Hematopoietic multipotent progenitor cell (in vitro differentiated cells): ENCODE measurements at places on chromosomes 2 and 18.
A peak's percentile ranks its signal among the peaks of the same experiment; 100 is the strongest.

- DNase-seq = no peak
Measured at GRCh38 chr2:46270384-46270783, 26.8 kb upstream of the EPAS1 start.

GRCh38 chr2:217410681-217410960 lies 550.8 kb upstream of the TNP1 start:
- no peak for DNase-seq

DNA sequence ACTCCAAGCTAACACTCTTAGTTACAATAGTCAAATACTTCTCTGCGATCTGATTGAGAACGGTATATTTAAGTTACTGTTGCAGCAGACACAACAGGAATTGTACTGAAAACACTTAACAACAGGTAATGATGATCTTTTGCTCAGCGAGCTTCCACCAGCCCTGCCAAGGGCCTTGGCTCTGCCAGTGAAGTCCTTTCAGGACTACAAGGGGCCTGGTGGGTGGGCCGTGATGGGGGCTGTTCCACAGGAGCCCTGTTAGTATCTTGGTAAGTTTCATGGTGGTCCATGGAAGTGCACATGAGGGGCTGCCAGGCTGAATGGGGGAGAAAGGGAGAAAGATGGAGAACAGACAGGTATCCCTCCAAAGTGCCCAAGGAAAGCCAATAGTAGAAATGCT lies 178.6 kb upstream of the DOK6 start:
- no peak for DNase-seq

- DNase-seq = no peak
Measured at GRCh38 chr18:11521853-11522252, 87.5 kb upstream of the SLC35G4 start.

- no peak for DNase-seq
Measured at GRCh38 chr2:71882949-71883472, 264.7 kb downstream of the CYP26B1 start.

- no peak for DNase-seq
Measured at GRCh38 chr2:42639340-42640077, 71.1 kb downstream of the MTA3 start.

GRCh38 chr2:167944825-167945659 lies 302.4 kb downstream of the STK39 start:
- no peak for DNase-seq

DNA sequence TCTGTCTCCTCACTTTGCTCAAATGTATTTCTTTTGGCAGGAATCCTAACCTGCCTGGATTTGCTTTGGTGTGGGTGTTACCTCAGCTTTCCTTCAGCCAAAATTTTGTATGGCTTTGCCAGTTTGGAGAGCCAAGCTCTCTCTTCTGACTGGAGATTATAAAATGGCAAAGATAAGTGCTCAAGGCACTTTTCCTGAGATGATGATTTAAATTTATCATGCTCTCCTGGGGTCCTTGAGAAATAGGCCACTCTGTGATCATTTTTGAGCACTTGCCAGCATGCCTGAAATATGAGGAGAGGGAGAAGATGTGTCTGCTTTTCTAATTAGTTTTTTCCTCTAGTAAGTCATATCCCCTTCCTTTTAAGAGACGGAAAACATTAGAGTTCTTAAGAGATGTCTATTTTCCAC lies 683.0 kb downstream of the SLC4A3 start:
- no peak for DNase-seq

DNA sequence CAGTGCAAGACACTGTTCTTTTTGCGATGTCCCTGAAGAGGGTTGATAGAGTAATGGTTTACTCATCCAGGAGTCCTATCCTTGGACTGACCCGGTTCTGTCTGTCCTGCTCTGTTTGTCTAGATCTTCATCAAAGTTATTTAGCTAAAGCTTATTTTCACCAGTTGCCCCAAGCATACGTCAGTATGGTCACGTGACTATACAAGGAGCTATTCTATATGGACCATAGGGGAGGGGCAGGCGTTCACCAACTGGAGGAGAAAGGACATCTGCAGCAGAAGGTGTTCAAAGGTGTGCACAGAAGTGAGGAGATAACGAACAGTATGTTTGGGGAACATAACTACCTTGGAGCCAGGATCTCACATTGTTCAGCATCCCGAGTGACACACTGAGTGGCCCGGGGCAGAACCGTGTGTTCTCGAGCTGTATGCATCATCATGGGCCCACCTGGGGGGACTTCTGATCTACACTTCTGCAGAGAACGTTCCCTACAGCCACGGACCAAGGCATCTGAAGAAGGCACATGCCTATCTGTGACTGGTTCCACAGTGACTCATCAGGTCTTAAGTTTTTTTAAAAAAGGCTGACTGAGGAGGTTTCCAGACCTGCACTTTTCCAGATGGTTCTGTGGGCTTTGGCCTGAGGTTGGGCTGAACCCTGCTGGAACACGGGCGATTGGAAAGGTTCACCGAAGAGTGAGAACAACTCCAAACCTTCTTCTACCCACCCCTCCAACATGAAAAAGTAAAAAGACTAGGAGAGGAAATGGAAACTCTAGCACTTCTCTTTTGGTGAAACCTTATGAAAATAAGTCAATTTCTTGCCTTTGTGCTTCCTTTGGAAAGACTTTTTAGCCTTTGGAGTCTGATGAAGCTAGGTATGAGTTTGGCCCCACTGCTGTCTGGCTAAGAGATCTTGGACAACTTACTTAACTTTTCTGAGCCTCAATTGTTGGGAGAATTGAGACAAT lies 68.6 kb upstream of the YWHAQ start:
- no peak for DNase-seq

DNA sequence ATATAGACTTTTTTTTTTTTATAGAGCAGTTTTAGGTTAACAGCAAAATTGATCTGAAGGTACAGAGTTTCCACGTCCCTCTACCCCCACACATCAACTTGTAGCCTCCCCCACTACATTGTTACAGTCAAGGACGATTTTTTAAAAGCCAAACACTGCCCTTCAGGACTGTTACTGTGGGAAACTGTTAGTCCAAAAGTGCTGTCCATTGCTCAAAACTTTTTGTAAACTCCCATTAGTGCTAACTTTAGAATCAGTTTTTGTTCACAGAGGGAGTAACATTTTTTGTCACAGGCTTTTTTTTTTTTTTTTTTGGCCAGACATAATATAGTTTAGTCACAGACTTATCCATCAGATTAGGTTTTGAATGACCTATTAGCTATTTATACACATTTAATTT lies 24.1 kb downstream of the ELP2 start:
- DNase-seq = no peak

- no peak for DNase-seq
Measured at GRCh38 chr2:38556006-38556801, 46.5 kb downstream of the HNRNPLL start.

DNA sequence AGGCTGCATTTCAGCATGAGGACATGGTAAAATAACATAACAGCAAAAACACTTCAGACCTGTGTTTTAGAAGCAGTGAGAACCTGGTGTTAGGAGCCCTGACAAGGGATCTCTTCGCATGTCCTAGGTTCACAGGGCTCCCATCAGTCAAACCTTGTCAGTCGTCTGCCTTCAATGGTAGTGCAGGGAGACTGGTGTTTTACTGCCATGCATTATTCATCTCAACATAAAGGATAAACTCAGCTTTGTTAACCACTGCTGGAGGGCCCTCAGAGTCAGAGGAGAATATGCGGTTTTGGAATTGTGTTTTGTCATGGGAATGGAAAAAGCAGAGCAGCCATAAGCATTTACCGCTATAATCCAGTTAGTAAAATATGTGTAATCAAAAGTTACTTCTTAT lies 275.9 kb upstream of the GCFC2 start:
- DNase-seq = no peak

DNA sequence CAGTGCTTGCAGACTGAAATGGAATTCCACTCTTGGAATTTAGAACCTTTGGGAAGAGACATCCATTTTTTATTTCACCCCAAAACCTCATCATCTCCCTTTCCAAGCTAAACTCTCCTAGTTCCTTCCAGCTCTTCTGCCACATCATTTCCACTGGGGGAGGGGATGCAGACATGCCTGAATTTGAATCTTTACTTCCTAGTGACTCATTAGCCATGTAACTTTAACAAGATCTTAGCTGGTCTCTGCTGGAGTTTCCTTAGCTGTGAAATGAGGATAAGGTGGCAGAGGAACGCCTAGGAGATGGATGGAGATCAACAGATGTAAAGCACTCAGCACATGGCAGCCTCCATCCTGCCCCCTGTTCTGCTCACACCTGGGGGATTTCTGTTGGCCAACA lies 266.8 kb downstream of the EN1 start:
- no peak for DNase-seq

GRCh38 chr2:204049635-204050034 lies 113.1 kb downstream of the ICOS start:
- no peak for DNase-seq

DNA sequence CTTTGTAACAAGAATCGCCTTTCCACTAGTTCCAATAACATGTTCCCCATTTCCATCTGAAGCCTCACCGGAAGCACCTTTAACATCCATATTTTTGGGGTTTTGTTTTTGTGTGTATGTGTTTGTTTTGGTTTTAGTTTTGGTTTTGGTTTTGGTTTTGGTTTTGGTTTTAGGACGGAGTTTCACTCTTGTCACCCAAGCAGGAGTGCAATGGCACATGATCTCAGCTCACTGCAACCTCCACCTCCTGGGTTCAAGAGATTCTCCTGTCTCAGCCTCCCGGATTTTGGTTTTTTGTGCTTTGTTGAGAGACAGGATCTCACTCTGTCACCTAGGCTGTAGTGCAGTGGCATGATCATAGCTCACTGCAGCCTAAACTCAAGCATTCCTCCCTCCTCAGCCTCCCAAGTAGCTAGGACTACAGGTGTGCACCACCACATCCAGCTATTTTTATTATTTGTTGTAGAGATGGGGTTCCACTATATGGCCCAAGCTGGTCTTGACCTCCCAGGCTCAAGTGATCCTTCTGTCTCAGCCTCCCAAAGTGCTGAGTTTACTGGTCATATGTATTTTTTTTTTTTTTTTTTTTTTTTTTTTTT lies 36.3 kb downstream of the TGOLN2 start:
- DNase-seq = peak; percentile 52

DNA sequence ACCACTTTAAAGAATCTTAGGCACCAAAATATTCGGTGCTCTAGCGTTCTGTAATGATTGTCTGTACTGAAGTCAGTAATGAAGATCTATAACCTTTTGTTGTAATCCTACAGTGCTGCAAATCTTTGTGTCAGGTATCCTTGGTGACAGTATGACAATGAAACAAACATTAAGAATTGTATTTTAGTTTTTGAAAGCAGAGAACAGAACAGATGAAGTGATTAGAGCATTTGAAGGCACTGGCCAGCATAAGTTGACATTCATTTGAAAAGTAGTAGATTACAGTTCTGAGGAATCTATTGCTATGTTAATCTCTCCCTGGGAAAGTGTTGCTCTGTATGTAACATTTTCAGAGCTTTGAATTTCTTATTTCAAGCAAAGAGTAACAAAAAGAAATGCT lies 451.2 kb downstream of the NUP35 start:
- no peak for DNase-seq

GRCh38 chr2:172287605-172288315 lies 139.6 kb upstream of the ITGA6 start:
- DNase-seq = no peak

DNA sequence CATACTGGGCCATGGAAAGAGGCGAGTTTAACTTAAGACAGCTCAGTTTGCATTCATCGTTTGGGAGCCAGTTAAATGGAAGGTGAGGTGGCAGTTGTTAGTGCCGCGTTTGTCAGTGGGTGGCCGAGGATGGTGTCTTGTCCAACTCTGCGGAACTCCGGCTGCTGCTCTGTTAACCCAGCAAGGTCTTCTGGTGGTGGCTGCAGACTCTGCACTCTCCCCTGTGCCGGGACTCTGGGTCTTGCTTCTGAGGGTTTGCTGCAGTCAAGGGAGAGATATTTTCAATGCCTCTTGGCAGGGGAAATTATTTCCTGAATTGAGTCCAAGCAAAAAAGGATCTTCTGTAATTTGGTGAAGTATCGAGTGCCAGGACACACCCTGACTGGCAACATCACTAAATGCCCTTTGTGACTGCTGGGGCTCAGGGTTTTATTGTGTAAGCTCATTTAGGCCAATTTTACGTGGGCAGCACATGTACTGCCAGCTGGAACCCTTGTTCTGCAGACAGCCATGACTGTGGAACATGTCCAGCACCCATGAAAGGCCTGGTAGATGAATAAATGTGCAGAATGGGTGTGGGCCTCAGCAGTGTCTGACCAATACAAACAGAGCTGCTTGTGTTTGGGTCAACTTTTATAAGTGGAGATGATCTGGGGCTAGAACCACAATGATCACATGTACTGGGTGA lies 58.1 kb downstream of the IL1R2 start:
- no peak for DNase-seq

DNA sequence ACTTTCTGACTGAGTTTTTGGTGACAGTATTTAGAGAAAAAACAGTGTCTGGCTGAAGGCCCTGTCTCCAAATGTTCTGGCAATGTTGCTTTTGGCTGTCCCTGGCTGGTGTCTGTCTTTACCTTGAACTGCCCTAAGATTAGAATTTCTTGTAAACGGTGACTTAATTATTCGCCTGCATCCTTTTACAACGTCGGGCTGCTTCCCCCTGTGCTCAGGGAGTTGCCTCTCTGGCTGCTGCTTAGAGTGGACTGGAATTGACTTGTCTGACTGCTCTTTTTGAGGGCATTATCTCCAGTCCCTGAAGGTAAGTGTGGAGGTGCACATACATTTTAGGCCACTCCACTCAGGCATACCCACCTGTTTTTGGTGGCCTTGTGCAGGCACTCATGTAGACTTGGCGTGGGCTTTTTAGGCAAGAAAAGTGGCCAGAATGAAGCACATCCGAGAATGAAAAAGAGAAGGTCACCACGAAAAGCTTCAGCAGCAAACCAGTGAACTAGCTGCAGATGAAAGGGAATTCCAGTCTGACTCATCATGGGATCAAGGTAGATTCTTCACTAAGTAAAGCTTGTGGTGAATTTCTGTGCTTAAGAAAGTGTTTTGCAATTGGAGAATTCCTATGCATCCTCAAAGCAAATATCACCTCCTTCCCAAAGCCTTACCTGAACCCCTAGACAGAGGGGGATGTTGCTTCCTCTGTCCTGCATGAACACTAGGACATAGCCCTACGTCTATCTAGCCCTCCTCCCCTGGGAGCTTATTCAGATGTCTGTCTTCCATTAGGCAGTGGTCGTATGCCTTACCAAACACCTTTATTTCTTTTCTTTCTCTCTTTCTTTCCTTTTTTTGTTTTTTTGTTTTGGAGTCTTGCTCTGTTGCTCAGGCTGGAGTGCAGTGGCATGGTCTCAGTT lies 230.3 kb upstream of the TRIB2 start:
- no peak for DNase-seq

GRCh38 chr18:59041296-59041695 lies 98.4 kb upstream of the SEC11C start:
- DNase-seq = no peak

- DNase-seq = no peak
Measured at GRCh38 chr2:55771612-55772011, 78.0 kb upstream of the PNPT1 start.

GRCh38 chr18:72940986-72941385 lies 73.2 kb upstream of the NETO1 start:
- no peak for DNase-seq

GRCh38 chr2:8552293-8552801 lies 129.5 kb upstream of the ID2 start:
- no peak for DNase-seq

GRCh38 chr2:26922405-26923188 lies 47.8 kb upstream of the MAPRE3 start:
- DNase-seq = no peak

- no peak for DNase-seq
Measured at GRCh38 chr2:160294339-160294803, 94.3 kb upstream of the ITGB6 start.
